ENCODE measurements at places on chromosomes 6 and 20. TPM values are rescaled to one million over a fixed set of nuclear protein-coding genes. Genes with fewer than 3 reads are reported as not detected.

Gene RIOK1
- 26.2 TPM for total RNA-seq

Gene DDX43
- not detected for total RNA-seq

Gene PNLDC1
- not detected for total RNA-seq

Gene IER3
- total RNA-seq, result 90.1 TPM

Gene RFX6
- not detected for total RNA-seq

DNA sequence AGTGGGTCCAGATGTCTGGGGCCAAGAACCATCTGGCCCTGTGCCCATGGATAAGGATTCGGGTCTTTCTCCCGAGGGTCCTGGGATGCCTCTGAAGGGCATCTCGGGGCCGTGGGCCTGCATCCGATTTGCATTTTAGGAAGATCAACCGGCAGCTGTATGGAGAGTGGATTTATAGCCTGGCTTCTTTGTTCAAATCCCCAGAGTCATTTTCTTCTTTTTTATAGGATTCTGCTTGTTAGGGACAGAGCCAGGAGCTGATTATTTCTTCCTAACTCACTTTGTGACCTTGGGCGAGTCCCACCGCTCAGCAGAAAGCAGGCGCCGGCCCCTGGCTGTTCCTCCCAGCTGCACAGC lies 52.9 kb upstream of the APCDD1L start:
- DNase-seq, result no peak

DNA sequence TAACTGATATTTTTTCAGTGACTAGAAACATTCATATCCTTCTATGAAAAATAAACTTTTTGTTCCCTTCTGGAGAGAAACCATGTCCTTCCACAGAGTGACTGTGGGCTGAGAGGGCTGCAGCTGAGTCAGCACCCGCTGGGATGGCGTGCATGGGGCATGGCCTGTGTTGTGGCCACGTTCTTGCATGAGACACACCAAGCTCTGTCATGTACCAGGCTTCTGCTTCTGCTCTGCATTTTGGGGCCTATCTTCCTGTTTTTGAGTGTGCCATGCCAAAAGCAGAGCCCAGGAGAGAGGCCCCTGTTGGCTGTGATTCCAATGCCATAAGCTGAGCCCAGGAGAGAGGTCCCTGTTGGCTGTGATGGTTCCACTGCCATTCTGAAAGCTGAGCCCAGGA lies 10.8 kb downstream of the APMAP start:
- no peak for DNase-seq

DNA sequence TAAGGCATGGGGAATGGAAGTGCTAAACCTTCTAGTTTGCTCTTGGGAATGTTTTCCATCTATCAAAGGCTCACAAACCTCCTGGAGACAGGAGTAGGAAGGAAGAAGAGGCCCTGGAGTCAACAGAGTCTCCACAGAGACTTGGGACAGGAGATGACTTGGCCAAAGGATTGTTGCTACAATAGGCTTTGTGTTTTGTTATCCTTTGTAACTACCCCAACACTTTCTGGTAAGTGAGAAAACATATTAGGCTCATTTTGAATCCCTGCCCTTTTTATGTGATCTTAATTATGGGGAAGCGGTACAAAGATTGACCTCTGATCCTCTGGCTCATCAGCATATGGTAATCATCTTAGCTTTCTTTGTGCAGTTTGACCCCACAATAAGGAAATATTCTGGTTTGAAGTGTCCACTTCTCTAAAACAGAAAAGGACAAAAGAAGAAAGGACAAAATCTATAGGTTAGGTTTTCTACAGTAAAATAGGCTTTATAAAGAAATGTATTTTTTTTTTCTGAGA lies 24.1 kb upstream of the GTF3C6 start:
- no peak for DNase-seq

- DNase-seq, result no peak
These were observed 69.8 kb upstream of the HEY2 start for GRCh38 chr6:125679651-125680050.

DNA sequence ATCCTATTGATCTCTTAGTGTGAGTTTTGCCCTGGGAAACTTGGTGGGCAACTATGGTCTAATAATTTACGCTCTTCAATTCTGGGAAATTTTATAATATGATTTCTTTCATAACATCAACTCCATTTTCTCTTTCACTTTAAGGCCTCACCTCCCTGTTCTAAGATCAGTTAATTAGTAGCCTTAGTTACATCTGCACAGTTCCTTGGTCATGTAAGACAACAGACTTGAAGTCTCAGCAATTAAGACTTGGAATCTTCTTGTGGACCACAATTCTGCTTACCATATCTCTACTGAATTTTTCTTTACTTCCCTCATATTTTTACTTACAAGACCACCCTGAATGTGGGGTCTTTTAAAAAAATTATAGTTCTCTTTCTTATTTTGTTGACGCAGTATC lies 8.7 kb downstream of the ENPP3 start:
- DNase-seq, result no peak

- DNase-seq, result no peak
These were observed 26.3 kb upstream of the SASH1 start for GRCh38 chr6:148316308-148316707.

DNA sequence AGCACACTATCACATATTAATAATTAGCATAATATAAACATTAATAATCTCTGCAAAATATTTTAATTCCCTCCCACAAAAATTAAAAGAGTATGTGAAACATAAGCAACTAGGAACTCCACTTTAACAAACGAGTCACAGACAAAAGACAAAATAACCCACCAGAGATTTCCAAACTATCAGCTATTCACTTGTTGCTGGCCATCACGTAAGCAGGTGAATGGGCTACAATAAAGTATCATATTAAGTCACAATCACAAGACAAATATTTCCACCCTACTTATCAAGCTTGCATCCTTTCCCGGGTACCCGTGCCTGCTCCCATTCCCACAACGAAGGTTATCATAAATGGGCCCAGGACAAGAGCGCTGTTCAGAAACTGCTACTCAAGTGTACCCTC lies 2.5 kb downstream of the HDAC2 start:
- no peak for DNase-seq

DNA sequence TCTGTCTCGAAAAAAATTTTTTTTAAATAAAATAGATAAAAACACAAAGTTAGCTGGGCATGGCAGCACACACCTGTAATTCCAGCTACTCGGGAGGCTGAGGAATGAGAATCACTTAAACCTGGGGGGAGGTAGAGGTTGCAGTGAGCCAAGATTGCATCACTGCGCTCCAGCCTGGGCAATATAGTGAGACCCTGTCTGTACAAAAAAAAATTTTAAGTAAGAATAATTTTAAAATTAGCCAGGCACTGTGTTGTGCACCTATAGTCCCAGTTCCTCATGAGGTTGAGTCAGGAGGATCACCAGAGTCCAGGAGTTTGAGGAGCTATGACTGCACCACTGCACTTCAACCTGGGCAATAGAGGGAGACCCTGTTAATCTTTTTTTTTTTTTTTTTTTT lies 149.2 kb upstream of the SHLD1 start:
- DNase-seq, result no peak

Measured in NCI-H460 (cell line).